Esophagus muscularis mucosa (tissue), 4 donors: ENCODE measurements at places on chromosomes 5 and 9.

DNA sequence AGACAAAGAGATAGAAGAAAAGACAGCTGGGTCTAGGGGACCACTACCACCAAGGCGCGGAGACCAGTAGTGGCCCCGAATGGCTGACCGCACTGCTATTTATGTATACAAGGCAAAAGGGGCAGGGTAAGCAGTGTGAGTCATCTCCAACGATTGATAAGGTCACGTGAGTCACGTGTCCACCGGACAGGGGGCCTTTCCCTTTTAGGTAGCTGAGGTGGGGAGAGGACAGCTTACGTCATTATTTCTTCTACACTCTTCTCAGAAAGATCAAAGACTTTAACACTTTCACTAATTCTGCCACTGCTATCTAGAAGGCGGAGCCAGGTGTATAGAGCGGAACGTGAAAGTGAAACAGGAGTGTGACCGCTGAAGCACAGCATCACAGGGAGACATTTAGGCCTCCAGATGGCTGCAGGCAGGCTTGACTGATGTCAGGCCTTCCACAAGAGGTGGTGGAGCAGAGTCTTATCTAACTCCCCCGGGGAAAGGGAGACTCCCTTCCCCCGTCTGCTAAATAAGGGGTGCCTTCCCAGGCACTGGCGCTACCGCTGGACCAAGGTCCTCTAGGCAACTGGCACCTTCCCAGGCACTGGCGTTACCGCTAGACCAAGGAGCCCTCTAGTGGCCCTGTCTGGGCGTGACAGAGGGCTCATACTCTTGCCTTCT, 6.1 kb upstream of the PRR16 start:
- no peak for DNase-seq

- no peak for DNase-seq
These were observed 47.6 kb downstream of the ACO1 start for GRCh38 chr9:32431940-32432555.

DNA sequence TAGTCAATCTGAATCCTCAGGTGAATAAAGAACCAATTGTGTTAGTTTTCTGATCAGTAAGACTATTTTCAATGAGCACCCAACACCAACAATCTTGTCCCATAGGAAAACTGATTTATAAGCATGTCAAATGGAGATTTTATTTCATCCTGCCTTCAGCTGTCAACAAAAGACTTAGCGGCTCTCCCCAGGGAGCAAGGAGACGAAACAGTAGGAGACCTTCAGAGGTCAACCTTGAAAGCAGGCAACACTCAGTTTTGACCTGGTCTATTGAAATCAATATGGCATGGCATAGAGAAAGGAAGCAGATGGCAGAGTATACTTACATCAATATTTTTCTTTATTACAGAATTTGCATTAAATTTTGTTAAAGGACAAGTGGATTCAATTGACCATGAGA, 34.1 kb downstream of the ZNF622 start:
- no peak for DNase-seq

DNA sequence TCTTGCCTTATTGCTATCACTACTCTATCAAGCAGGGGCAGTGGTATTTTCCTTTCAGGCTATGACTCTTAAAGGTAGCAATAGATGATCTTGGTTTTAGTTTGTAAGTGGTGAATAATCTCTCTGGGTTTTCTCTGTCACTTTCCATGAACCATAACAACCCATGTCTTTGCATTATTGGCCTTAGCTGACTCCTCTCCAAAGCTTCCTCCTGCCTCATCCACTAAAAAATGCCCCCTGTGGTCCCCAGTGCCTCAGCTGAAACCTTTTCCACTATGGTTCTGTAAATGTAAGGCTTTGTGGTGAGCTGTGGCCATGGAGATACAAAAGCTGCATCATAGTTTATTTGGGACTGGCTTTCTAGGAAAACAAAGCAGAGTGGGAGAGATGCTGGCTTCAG, 128.8 kb downstream of the GPBP1 start:
- DNase-seq: no peak

GRCh38 chr9:136577941-136578625, 32.2 kb upstream of the NOTCH1 start:
- DNase-seq: no peak

DNA sequence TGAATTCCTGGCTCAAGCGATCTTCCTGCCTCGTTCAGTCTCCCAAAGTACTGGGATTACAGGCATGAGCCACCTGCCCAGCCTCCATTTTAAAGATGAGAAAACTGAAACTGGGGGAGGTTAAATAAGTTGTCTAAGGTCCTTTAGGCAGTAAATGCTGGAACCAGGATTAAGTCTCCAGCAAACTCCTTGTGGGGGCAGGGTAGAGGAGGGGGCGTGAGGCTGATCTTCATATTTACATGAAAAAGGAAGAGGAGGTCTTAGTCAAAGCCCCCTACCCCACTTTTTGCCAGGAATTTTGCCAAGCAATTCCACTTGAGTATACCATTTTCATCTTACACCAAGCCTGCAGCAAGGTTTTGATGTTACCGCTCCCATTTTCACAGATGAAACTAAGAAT, 76.6 kb upstream of the NR4A3 start:
- DNase-seq: no peak

DNA sequence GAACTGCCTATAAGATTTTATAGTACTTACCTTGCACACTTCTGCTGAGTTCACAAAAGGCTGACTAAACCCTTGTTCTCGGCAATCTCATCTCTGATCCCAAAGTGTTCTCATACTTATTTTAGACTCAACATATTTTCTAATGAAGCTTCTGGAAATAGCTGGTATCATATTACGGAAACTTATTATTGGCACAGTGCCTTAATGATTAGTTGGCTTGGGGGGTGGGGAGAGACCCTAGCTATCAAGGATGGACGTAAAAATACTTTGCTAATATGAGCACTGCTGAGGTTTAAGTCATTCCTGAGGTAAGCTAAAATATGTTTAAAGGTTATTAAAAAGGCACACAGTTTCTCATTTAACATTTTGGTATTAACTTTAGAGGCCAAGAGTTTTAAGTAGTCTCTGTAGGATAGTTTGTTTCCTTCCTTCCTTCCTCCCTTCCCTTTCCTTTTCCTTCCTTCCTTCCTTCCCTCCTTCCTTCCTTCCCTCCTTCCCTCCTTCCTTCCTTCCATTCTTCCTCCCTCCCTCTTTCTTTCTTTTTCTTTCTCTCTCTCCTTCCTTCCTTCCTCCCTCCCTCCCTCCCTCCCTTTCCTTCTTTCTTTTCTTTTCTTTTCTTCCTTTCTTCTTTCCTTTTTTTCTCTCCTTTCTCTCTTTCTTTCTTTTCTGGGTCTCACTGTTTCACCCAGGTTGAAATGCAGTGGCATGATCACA, 31.5 kb downstream of the ZSWIM6 start:
- DNase-seq: no peak

GRCh38 chr9:107397076-107398044, 92.2 kb downstream of the KLF4 start:
- DNase-seq: no peak

- no peak for DNase-seq
These were observed 92.3 kb upstream of the SPATA31C2 start for GRCh38 chr9:88230612-88231011.

DNA sequence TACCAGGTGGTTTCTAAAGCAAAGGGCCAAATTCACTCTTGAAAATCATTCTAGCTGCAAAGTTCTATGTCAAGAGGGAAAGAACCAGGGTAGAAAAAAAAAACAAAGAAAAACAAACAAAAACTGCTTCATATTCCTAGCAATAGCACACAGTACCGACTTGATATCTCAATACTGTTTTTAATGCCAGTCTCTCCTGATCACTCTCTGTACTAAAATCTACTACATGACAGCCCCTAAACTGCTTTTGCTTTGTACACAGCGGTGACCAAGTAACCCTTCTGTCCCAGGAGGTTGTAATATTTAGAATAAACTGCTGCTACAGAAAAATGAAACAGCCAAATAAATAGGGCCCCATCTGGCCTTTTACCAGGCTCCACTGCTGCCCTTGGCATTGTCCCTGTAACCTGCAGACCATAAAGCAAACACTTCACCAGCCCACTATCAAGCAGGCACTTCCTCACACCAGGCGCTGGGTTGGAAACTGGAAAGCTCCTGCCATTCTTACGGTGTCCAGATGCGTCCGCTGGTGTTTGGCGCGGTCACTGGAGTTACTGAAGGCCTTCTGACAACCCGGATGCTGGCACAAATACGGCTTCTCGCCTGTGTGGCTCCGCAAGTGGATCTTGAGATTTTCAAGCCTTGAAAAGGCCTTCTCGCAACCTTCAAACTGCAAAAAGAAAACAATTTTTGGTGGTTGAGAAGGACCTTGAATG, 363.2 kb downstream of the GLIS3 start:
- DNase-seq: no peak

DNA sequence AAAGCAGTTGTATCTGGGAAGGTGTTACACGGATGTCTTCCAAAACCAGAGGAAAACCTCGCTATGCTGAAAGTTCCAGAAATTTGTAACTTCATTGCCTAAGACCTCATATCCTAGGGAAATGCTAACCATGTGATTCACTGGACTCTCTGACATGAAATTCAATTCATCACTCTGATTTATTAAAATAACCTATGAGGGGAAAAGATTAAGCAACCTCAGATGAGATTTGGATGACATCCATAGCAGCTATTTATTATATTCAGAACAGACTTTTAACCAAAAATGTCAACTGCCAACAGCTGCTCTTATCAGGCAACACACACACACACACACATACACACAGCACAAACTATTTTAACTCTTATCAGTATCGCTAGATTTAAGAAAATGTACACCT, 1006.4 kb upstream of the CTNND2 start:
- DNase-seq: no peak

- no peak for DNase-seq
These were observed 397.3 kb upstream of the GRIN3A start for GRCh38 chr9:102135768-102136167.

GRCh38 chr9:69564557-69564956, 107.6 kb downstream of the APBA1 start:
- DNase-seq: no peak

DNA sequence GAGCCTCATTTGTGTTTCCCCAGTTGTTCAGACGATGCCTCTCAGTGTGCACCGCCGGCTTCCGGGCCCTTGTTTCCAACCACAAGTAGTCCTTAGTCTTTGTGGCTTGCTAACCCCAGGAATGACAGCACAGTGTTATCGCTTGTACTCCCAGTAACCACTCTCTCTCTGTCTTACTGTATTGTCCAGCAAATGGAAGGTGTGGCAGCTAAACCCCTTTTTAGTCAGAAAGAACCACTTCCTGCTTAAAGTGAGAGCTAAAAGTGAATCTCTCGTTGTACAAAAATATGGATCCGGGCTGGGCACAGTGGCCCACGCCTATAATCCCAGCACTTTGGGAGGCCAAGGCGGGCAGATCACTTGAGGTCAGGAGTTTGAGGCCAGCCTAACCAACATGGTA, 61.3 kb downstream of the ENC1 start:
- no peak for DNase-seq

DNA sequence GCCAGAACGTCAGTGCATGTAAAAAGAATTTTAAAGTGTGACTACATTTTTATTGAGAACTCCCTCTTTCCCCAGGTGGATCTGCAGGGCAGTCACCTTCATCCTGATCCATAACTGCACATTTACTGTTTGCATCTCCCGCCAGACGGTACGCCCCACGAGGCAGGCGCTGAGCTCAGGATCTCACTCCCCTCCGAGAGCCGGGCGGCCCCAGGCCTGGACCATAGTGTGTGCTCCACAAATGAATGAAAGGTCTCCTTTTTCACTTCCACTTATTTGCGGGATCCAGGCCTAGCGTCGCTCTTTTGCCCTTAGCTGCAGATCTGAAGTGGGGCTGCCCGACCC, 378 bp downstream of the DROSHA start:
- DNase-seq: no peak

DNA sequence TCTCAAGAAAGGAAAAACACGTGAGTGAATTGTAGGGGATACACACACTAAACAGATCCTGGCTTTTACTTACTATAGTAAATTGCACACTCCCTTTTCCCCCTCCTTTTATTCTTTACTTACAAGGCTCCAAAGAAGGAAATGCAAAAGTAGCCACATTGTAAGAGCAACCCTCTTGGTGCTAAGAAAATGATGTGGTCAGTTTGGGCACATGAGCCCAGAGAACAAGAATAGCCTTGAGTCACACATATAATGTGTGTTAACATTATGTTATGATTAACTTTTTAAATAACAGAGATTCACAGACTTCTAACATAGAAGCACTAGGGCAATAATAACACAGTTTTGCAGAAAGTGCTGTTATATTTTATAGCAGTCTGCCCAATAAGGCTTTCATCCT, 48.5 kb downstream of the PCSK5 start:
- no peak for DNase-seq

DNA sequence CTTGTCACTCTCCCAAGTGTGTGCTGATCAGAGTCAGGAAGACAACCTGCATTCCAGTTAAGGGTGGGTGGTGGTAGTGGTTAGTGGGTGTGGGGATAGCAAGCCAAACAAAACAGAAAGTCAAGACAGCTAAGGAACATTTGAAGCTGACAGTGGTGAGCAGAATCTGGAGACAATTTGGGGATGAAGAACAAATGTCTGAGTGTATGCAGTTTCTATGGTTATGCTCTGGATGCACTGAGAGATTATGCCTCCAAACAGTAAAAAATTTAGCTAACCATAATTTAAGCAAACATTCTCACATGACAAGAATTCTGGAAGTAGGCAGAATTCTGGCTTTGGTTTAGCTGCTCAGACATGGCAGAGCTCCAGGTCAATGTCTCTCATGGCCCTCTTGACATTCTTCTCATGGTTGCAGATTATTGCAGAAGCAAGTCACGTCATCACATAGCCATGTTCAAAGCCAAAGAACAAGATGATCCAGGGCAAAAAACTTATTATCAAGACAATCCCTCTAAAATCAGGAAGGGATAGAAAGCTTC, 148.7 kb downstream of the LURAP1L start:
- DNase-seq: no peak

DNA sequence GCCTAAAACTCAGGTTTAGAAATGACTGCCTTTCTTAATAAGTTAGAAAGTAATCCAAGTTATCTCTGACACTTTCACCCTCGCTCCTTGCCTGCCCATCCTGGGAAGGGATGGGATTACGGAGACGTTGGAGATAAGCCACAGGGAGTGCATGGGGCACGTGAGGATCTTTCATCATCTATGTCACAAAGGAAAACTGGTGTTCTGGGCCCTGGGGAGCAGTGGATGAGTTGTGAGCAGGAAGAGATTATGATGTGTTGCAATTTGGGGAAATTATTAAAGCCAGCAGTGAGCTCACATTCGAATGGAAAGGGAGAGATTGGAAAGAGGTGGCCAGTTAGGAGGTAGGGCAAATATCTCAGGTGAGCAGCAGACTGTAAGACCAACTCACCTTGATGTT, 12.8 kb downstream of the AFAP1L1 start:
- DNase-seq: peak; percentile 93

- DNase-seq: no peak
These were observed 37.3 kb downstream of the SARDH start for GRCh38 chr9:133700819-133701320.
